ENCODE measurements at places on chromosomes 7 and 10. TPM values are rescaled to one million over a fixed set of nuclear protein-coding genes. Genes with fewer than 3 reads are reported as not detected.

SFXN4 gene
- 10.8 TPM for total RNA-seq

CYP3A4 gene
- total RNA-seq, result not detected

FAM24B gene
- 12.5 TPM for total RNA-seq

TMEM243 gene
- 124 TPM for total RNA-seq

ZNF273 gene
- 8.7 TPM for total RNA-seq

DGKI gene
- total RNA-seq, result not detected

THSD7A gene
- not detected for total RNA-seq

DNA sequence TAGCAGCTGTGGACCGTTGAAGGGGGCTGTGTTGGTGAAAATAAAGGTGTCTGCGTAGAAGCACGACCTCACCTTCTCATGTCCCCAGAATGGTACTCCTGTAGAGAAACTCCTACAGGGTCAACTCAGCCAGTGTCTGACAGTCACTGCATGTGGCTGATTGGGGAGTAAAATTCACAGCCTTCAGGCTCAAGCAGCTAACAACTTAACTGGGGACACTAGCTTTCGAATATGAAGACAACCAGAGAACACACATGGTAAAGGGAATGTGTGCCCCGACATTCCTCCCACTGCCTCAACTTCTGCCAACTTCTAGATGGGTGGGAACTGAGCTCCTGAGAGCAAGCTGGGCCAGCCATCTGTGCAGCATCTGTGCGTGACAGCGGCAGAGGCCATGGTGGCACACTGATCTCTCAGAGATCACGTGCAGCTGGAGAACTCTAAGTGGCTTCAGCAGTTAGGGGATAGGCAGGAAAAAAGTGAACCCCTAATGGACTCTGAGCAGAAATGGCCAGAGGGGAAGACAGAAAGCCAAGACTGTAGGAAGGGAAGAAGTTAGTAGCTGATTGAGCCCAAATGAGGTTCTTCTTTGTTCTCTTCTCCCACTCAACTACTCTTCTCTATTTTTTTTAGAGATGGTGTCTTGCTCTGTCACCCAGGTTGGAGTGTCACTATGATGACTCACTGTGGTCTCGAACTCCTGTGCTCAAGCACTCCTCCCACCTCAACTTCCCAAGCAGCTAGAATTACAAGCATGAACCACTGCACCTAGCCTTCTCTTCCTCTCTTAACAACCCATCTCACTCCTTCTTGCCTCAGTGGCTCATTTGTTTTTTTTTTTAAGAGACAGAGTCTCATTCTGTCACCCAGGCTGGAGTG is 280.8 kb downstream of the ZEB1 start:
- DNase-seq, result peak; percentile 19

GRCh38 chr7:29924684-29925083 is 64.9 kb downstream of the SCRN1 start:
- DNase-seq, result no peak

GRCh38 chr10:62336404-62336803 is 37.8 kb upstream of the ZNF365 start:
- no peak for DNase-seq

DNA sequence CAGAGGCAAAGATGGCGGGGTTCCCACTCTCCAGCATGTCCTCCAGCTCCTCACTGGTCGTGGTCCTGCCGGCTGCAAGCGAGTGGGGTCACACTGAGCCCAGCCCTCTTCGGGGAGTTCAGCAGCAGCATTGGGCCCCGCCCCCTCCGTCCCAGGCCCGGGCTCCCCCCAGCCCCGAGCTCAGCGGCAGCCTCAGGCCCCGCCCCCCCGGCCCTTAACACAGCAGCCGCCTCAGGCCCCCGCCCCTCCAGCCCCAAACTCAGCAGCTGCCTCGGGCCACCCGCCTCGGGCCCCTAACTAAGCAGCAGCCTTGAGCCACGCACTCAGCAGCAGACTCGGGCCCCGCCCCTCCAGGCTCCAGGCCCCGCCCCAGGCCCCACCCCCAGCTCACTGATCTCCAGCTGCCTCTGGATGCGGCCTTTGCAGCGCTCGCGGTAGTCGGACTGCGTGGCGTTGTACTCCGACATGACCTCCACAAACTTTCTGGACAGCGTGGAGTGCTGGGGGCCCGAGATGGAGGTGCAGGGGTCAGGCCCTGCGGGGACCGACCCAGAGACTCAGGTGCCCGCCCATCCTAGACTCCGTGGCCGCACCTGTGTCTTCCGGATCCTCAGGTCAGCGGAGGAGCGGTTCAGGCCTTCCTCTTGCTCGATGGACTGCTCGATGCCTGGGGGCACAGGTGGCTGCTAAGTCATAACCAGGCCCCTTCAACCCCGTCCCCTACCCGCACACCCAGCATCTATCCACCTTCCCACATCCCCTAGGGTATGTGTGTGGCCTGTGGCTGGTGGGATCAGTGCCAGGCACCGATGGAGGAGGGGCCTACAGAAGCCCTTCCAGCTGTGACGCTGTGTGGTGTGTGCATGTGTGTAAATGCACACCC is 15.5 kb downstream of the STX1A start:
- DNase-seq, result peak; percentile 61

DNA sequence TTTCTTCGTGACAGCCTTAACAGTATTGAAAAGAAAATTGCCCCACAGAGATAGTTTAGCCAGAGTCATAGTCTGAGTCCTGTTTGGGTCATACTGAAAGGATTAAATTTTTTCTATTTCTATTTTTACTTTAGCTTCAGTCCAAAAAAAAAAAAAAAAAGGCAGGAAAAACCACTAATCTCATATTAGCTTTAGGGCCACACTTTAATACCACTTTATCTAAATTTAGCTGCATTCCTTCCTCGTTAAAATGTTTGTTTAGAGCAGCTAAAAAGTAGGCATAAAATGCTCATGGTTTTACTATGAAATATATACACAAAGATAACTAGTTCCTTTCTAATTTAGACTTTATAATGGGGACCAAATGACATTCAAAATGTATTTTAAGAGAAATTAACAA is 216.5 kb upstream of the TMEM196 start:
- no peak for DNase-seq

- no peak for DNase-seq
Observed at GRCh38 chr10:33327751-33328150, 6.7 kb downstream of the NRP1 start.

GRCh38 chr7:52260046-52260665 is 775.3 kb upstream of the POM121L12 start:
- no peak for DNase-seq

DNA sequence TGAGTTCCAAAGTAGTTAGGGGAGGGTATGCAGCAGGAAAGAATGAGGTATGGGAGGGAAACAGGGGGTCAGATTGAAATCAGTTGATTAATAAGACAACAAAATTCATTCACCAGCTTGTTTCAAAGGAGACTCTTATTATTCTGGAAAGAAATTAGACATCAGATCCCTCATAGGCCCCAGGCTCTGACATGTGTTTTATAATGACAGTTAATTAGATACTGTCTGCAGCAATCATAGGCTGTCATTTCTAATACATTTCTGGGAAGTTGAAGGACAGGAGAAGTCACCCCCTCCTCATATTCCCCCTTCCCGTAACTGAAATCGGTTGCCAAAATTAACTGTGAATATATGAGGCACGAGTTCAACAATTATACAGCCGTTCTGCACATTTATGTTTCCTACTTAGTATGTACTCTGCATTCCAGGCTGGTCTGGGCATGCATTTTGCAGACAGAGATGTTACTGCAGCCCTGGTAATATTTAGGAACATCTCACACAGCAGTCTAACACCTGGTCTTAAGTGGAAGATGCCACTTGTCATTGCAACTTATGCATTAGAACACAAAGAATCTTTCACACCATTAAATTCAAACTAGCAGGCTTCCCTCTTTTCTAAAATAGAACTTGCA is 355.2 kb upstream of the LRGUK start:
- no peak for DNase-seq

DNA sequence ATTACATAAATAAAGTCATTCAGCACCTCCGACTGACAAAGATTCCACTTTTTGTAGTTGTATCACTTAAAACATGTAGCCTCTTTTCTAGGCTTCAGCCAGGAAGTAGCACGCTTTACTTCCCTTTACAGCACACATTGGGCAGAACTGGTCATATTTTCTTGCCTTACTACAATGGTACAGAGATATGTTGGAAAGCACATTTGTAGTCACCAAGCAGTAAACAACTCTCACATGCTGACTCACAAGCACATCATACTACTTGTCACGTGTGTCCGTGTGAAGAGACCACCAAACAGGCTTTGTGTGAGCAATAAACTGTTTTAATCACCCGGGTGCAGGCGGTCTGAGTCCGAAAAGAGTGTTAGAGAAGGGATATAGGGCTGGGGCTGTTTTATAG is 1071.8 kb downstream of the DNAJB9 start:
- DNase-seq, result no peak

DNA sequence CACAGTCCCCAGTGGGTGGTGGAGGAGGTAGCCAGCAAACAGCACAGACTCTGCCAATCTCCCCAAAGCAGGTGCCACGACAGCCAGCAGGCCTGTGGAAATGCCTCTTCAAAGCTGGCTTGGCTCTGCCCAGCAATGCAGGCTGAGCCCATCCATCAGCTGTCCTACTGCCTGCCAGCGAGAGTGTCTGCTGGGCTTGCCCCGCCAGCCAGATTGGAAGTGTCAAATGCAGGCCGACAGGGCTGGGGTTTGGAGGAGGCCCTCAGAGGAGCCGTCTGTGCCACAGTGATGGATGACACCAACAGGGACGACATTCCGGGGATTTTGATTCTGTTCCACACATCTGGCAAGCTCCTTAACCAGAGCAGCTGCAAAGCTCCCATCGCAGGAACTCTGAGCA is 16.7 kb downstream of the HABP2 start:
- no peak for DNase-seq
